ENCODE measurements at places on chromosomes 4 and X. TPM values are rescaled to one million over a fixed set of nuclear protein-coding genes. Genes with fewer than 3 reads are reported as not detected.

The SPANXA2 gene
- polyA plus RNA-seq, result not detected

The ZAR1 gene
- polyA plus RNA-seq, result not detected

The DCAF12L1 gene
- polyA plus RNA-seq, result 0.01 TPM

The FAM9B gene
- polyA plus RNA-seq, result not detected

The GASK1B gene
- polyA plus RNA-seq, result 3.2 TPM

The TAF1 gene
- polyA plus RNA-seq, result 6.4 TPM

The DCAF12L2 gene
- 0.13 TPM for polyA plus RNA-seq

The SSX4 gene
- polyA plus RNA-seq, result not detected

The EDNRA gene
- 1.3 TPM for polyA plus RNA-seq
